ENCODE measurements at places on chromosomes 4 and X.

GRCh38 chr4:138774940-138775339, 240.6 kb upstream of the NOCT start:
- no peak for DNase-seq

GRCh38 chrX:148872881-148873280, 372.5 kb downstream of the AFF2 start:
- no peak for DNase-seq

GRCh38 chr4:77240469-77241066, 83.6 kb downstream of the CCNG2 start:
- DNase-seq = peak; percentile 2

GRCh38 chr4:11650801-11651596, 222.3 kb upstream of the HS3ST1 start:
- no peak for DNase-seq

DNA sequence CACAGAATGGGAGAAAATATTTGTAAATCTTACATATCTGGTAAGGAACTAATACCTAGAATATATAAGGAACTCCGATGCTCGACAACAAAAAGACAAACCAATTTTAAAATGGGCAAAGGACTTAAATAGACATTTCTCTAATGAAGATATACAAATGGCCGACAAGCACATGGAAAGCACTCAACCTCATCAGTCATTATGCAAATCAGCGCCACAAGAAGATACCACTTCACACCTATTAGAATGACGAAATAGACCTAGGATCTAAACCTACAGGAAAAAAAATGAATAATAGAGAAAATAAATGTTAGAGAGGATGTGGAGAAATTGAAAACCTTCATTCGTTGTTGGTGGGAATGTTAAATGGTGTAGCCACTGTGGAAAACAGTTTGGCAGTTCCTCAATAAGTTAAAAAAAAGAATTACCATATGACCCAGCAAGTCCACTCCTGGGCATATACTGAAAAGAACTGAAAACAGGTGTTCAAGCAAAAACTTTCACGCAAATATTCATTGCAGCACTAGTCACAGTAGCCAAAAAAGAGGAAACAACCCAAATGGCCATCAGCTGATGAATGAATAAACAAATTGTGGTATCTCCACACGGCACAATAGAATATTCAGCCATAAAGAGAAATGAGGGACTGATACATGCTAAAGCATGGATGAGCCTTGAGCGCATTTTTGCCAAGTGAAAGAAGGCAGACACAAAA, 57.3 kb upstream of the WDR19 start:
- DNase-seq = no peak

DNA sequence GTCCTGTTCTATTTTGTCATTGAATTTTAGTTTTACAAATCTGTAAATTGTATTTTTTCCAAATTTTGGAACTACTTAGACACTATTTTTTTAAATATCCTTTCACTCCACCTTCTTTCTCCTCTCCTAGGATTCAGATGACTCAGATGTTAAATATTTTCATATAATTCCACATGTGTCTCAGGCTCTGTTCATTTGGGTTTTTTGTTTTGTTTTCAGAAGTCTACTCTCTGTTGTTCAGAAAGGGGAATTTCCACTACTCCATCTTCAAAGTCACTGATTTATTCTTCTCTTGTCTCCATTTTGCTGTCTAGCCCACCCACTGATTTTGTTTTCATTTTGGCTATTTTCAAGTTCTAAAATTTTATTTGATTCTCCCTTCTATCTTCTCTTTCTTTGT, 264.0 kb upstream of the SLIT2 start:
- no peak for DNase-seq

- no peak for DNase-seq
These were observed 56.5 kb upstream of the ACSL1 start for GRCh38 chr4:184882276-184882675.

DNA sequence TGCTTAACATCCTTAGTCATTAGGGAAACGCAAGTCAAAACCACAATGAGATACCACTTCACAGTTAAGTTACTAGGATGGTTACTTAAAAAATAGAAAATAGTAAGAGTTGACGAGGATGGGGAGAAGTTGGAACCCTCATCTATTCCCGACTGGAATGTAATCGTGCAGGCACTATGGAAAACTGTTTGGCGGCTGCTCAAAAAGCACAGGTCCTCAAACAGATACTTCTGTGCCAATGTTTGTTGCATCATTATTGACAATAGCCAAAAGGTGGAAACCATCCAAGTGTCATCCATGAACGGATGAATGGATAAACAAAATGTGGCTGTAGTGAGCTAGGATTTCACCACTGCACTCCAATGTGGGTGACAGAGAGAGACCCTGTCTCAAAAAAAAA, 11.7 kb downstream of the CTAG1B start:
- DNase-seq = no peak

- DNase-seq = no peak
These were observed 109.4 kb downstream of the DLG3 start for GRCh38 chrX:70554081-70554480.

Data from stimulated activated naive CD4-positive, alpha-beta T cell (primary cell).